Epithelial cell of alveolus of lung (primary cell): ENCODE measurements at places on chromosomes 4 and X. TPM values are rescaled to one million over a fixed set of nuclear protein-coding genes. Genes with fewer than 3 reads are reported as not detected.

The VCX3A gene
- total RNA-seq: not detected in 2 replicates

The SPANXA2 gene
- total RNA-seq: not detected in 2 replicates

The PAGE5 gene
- not detected in 2 replicates for total RNA-seq

The EDA2R gene
- 3.7 and 4.0 TPM in 2 replicates for total RNA-seq

The PRR32 gene
- not detected in 2 replicates for total RNA-seq

The LRCH2 gene
- total RNA-seq: 6.5 and 21.7 TPM in 2 replicates

The SSX4B gene
- not detected in 2 replicates for total RNA-seq

The PAQR3 gene
- 16.5 TPM in 2 replicates for total RNA-seq

The MRFAP1 gene
- 225 and 267 TPM in 2 replicates for total RNA-seq
